ENCODE measurements at places on chromosomes 16 and 17. TPM values are rescaled to one million over a fixed set of nuclear protein-coding genes. Genes with fewer than 3 reads are reported as not detected.

The PRSS22 gene
- total RNA-seq = not detected

The CACNG5 gene
- total RNA-seq = not detected

The RND2 gene
- 0.29 TPM for total RNA-seq

The BRIP1 gene
- total RNA-seq = 11.6 TPM

The TNRC6A gene
- total RNA-seq = 47.1 TPM

The NEUROD2 gene
- total RNA-seq = not detected

The ABCC12 gene
- total RNA-seq = 0.15 TPM

The TRIM47 gene
- 33.7 TPM for total RNA-seq

The KCNG4 gene
- total RNA-seq = not detected

The PRDM7 gene
- total RNA-seq = not detected

The MYO15A gene
- total RNA-seq = 3.6 TPM
